ENCODE measurements at places on chromosomes 2 and 18.

- DNase-seq = no peak
Measured at GRCh38 chr2:43139996-43140621, 86.3 kb downstream of the ZFP36L2 start.

DNA sequence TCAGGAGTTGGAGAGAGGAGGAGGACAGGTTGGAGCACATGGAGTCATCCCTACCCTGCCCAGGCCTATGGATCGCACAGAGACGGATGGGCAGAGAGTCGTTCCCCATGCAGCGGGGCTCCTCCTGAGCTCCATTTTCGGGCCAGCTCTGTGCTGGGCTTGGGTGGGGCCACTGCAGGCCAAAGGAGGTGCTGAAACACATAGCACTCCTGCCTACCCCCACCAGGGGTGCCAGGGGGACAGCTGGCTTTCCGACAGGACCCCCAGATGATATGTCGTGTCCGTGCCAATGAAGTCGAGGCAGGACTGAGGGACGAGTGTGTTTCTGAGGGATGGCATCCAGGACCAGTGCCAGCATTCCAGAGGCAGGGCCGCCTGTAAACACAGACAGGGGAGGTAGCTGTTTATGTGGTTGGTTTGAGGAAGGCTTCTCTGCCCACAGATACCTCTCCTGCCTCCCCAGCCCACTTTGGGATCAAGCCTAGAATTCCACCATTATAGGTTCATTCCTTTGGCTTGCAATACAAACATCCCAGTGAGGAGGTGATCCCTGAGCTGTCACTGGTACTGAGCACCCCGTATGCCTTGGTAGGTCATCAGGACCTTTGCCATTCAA lies 116.6 kb downstream of the GLI2 start:
- no peak for DNase-seq

DNA sequence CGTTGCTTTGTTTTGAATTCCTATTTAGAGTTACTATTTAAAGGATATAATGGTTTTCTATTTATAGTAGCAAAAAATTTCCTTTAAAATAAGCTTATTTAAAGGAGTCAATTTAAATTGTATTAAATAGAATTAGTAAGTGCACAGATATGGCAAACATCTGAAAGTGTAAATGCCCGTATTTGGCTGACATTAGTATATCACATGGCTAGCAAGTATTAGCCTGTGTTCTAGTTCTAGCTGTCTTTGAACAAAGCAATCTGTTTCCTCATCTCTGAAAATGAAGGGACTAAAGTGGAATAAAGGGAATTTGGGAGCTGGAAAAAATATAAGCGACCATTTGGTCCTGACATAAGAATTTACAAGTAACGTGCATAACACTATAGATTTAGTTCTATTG lies 32.2 kb downstream of the PELI1 start:
- no peak for DNase-seq

DNA sequence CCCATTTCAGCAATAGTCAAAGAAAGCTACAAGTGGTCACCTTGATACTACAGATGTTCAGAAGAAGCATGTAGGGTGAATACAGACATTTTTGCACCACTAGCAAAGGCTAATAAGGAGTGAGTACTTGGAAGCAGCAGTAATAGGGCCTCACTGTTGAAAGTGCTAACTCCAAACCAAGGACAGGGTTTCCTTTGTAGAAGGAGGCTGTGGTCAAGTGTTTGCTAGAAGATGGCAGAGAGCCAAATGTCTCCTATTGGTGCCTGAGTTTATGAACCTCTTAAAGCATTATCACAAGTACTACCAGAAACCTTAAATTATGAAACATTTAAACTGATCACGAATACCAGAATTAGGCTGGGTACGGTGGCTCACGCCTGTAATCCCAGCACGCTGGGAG lies 308.1 kb downstream of the ZEB2 start:
- DNase-seq = no peak

DNA sequence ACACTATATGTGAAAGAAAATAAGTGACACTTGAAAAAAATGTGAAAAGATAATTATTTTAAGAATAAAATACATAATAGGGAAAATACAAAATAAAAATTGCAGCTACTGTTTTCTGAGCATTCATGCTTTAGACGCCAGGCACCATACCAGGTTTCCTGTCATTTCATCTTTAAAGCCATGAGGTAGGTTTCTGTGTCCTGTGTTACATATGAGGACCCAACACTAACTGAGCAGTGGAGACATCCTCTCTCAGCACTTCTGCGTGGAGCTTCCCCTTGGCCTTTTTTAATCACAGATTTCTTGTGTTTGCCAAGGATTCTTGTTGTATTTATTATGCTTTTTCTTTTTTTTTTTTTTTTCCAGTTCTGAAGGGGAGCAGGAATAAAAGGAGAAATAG lies 117.3 kb downstream of the FAM117B start:
- DNase-seq = no peak

DNA sequence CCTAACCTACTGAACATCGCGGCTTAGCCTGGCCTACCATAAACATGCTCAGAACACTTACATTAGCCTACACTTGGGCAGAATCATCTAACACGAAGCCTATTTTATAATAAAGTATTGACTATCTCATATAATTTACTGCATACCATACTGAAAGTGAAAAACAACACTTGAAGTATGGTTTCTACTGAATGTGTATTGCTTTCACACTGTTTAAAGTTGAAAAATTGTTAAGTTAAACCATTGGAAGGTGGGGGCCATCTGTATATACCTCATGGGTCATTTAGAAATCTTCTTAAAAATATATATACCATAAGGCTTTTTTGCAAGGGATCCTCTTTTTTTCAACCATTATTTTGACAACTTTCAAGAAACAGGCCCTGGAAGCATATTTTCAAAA lies 16.5 kb downstream of the RNF149 start:
- no peak for DNase-seq

GRCh38 chr2:190663348-190663747 lies 14.5 kb downstream of the NAB1 start:
- no peak for DNase-seq

DNA sequence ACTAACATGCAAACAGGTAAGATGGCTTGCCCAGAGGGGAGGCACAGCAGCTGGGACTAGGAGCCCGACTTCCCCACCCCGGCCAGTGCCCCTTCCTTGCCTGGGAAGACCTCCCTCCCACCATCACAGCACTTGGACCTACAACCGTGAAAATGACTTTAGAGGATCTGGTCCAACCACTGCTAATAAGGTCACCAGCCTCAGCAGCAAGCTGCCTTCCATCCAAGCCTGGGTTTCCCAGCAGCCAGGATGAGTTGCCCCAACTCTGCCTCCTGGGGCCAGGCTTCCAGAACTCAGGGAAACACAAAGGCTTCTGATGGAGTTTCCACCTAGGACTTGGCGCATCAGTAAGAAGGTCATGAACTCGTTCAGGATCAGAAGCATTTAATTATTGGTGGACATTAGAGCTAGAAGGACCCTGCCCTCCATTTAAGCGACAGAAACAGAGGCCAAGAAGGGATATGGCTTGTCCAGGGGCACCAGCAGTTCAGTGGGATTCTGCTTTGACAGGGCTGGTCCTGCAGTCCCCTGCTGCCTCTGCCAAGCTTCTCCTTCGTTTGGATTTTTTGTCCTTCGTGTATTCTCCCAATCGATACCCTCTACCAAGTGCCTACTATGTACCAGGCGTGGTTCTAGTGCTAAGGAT lies 403.0 kb upstream of the ID2 start:
- no peak for DNase-seq

DNA sequence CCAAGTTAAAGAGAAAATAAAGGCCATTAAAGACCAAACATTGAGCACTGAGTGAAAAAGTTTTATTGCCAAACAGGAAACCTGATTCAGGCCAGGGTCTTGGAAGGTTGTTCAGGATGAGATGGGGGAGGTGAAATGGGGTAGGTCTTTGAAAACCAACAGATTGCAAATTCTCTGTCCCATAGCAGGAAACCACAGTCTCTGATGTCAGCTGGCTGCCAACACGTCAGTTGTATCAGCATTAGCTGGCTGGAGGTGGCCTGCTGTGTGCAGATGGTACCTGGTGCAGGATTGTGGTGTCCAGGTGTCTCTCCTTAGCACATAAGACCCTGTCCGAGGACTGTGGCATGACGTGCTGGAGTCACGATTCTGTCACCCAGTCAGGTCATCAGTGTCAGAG lies 106.3 kb downstream of the MSH2 start:
- DNase-seq = no peak

GRCh38 chr18:29962579-29962978 lies 1080.0 kb downstream of the DSC3 start:
- DNase-seq = no peak

- no peak for DNase-seq
Measured at GRCh38 chr2:203909261-203909967, 27.1 kb upstream of the ICOS start.

DNA sequence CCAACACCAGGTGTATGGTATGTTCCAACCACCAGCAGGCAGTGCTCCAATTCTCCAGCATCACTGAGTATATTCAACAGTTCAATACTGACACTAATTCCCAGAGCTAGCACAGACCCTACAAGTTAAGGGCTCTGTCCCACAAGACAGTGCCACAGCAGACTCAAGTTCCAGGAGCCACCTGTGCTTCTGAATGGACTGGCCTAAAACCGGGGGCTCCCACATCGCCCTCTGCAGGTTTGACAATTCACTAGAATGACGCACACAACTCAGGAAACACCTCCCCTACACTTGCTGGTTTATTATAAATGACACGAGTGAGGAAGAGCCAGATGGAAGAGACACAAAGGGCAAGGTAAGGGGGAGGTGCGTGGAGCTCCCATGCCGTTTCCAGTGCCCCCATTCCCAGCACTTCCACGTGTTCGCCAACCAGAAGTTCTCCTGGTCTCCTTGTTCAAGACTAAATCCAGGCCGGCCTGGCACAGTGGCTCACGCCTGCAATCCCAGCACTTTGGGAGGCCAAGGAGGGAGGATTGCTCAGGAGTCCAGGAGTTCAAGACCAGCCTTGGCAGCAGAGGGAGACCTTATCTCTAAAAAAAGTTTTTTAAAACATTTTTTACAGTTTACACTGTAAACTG lies 12.2 kb upstream of the ATP6V1B1 start:
- no peak for DNase-seq

- no peak for DNase-seq
Measured at GRCh38 chr2:68994864-68995263, 18.1 kb upstream of the ANTXR1 start.

GRCh38 chr2:172294983-172295382 lies 132.4 kb upstream of the ITGA6 start:
- no peak for DNase-seq

- DNase-seq = no peak
Measured at GRCh38 chr2:145015561-145015960, 495.6 kb upstream of the ZEB2 start.

DNA sequence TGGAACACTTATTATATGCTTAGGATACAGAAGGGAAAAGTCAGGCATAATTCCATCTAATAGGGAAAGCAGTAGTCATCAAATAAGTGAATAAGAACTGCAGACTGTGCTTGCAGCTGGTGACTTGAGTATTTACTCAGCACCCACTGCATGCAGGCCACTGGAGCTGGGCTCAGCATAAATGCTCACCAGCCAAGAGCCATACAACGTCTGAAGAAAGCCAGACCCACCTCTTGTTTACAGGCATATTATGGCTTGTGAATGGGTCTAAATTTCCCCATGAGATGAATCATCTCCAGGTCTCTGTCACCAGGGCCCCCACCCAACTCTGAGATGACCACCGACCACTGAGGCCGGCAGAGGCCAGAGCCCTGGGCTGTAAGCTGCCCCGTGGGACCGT lies 123.8 kb upstream of the PKDCC start:
- no peak for DNase-seq

GRCh38 chr2:8976442-8977259 lies 26.8 kb downstream of the MBOAT2 start:
- no peak for DNase-seq

DNA sequence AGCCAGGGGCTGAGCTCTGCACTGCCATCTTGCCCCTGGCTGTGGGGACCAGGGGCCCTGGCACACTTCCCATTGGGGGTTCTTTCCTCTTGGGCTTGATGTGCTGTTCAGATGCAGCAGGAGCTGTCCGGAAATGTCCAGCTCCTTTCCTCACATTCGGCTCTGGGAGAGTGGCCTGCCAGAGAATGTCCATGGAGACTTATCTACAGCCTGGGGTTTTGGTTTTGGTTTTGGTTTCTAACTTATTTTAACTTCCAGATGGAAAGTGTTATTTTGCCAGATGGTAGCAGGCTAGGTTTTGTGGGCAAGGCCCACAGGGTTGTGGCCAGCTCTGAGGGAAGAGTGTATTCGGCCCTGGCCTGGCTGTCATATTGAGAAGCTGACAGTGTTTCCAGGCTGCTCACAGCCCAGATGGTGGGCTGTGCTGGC lies 177.3 kb downstream of the ANKRD30B start:
- DNase-seq = no peak

DNA sequence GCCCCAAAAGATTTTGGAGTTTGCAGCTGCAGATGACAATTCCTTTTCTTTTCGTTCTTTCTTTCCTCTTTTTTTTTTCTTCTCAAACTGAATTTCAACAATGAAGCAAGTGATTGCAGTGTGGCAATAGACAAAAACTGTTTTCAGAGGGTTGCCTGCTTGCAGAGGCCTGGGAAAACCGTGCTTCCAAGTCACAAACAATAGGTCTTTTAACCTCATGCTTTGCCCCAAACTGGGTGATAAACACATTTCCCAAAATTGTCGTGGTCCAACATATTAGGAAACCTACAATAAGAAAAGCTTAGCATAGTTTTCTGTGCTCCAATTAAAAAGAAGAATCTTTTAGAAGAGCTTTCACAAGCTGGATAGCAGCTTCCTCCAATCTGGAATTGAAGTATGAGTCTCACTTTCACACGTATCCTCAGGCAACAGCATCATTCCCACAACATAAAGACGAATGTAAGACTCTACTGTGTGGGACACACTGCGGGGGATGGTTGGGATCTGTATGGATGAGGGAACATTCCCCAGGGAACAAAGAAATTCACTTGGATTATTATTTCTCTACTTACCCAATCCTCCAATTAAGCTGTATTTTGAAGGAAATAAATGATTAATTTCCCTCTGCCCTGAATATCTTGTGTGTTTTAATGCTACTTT lies 656.1 kb downstream of the RNF144A start:
- DNase-seq = no peak

- no peak for DNase-seq
Measured at GRCh38 chr18:75214766-75215510, 4.3 kb downstream of the TSHZ1 start.

GRCh38 chr2:200338692-200339091 lies 32.2 kb downstream of the SPATS2L start:
- no peak for DNase-seq

DNA sequence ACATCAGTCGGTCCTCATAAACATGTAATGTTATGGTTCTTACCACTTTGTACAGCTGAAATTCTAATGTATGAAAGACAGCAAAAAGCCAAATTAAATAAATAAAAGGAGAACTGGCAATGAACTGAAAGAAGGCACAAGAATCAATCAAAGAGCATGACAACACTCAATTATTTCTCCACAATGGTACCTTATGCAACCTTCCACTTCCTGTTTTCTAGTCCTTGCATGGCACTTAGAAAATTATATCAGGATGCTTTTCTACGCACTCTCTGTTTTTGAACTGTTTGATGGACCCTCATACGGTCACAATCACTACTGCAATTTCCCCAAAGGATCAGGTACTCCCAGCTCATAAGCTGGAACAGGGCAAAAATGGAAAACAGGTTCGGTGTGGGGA lies 81.6 kb downstream of the EPB41L3 start:
- no peak for DNase-seq

All from activated T-cell treated with anti-CD3 and anti-CD28 coated beads, Interleukin-2, amount 50 U/mL, for 4 hours (primary cell).